Spinal cord (tissue), 10 donors: ENCODE measurements at places on chromosomes 7 and 10. TPM values are rescaled to one million over a fixed set of nuclear protein-coding genes. Genes with fewer than 3 reads are reported as not detected.

Gene ZNF503
- polyA plus RNA-seq: 31.5 TPM

Gene CALML5
- not detected for polyA plus RNA-seq

Gene CROT
- 20.4 TPM for polyA plus RNA-seq

Gene FGFR2
- 101 TPM for polyA plus RNA-seq

Gene SLC39A12
- 10.4 TPM for polyA plus RNA-seq

Gene FRMD4A
- 96.5 TPM for polyA plus RNA-seq

Gene CLCN1
- 0.68 TPM for polyA plus RNA-seq

Gene GPR141
- polyA plus RNA-seq: not detected

Gene CDNF
- polyA plus RNA-seq: 1.5 TPM

Gene C10orf105
- polyA plus RNA-seq: 13.9 TPM

Gene SEMA3C
- polyA plus RNA-seq: 52.9 TPM

Gene SORCS3
- polyA plus RNA-seq: 14.9 TPM

Gene VIPR2
- polyA plus RNA-seq: 6.8 TPM
